ENCODE measurements at places on chromosomes 11 and 22. TPM values are rescaled to one million over a fixed set of nuclear protein-coding genes. Genes with fewer than 3 reads are reported as not detected.

Gene CWF19L2
- total RNA-seq: 13.2 TPM

Gene PNPLA3
- total RNA-seq: 3.5 TPM

Gene EI24
- 106 TPM for total RNA-seq

Gene SULT4A1
- not detected for total RNA-seq

Gene F2
- not detected for total RNA-seq

Gene JHY
- 1.7 TPM for total RNA-seq
